ENCODE measurements at places on chromosomes 11 and 22.

DNA sequence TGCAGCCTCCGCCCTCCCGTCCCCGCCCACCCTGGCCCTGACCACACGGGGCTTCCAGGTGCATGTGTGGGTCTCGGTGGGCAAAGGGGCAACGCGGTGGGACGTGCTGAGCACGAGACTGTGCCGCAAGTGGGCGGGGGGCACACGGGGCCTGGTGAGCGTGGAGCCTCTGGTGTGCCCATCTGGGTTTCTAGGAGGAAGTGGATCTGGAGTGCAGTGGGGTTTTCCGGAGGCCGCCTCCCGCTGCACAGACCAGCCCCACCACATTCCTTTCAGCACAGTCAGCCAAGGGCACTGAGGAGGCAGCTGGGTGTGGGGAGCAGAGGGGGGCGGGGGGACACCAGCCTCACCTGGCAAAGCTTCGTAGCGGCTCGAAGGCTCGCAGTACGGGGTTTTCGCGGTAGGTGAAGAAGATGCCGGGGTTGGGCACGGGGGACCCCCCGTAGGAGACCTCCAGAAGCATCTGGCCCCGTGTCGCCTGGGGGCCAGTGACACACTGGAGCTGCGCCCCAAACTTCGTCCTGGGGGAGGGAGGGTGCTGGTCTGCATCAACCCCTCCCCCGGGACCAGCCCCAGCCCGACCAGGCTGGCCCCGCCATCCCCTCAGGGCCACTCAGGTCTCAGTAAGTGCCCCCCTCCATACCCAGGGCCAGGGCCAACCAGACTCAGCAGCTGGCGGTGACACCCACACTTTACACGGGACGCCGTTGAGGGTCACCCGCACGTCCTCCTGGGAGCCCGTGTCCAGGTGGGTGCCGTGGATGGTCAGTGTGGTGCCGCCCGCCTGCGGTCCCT, 12.4 kb upstream of the MAPK11 start:
- DNase-seq = peak; percentile 84

DNA sequence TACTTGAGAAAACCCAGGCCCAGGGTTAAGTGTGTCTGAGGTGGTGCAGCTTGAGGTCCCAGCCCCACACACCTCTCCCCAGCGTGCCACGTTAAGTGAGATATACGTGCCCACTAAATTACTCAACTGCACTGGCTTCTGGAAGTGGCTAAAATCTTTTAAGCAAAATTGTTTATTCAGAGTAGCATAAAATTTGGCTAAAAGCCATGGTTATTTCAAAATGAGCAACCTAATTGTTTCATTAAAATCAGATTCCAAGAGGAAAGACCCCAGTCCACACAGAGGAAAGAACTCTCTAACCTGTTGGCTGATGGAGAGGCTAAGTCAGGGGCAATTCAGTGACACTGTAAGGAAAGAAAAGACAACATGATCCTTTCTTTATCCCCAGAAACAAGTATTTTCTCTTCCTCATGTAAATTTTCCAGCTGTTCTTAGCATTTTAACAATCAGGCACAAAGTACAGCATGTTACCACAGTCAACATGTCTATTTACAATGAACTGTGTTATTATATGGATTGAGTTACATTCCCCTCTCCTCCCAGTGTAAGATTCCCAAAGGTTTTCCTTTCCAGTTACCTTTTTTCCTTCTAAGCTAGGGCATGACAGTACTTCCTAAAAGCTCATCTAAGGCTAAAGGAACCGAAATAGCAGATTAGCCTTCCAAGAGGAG, 26.6 kb downstream of the NUP50 start:
- no peak for DNase-seq

GRCh38 chr22:47375621-47376321, 613.3 kb downstream of the TBC1D22A start:
- DNase-seq = no peak

DNA sequence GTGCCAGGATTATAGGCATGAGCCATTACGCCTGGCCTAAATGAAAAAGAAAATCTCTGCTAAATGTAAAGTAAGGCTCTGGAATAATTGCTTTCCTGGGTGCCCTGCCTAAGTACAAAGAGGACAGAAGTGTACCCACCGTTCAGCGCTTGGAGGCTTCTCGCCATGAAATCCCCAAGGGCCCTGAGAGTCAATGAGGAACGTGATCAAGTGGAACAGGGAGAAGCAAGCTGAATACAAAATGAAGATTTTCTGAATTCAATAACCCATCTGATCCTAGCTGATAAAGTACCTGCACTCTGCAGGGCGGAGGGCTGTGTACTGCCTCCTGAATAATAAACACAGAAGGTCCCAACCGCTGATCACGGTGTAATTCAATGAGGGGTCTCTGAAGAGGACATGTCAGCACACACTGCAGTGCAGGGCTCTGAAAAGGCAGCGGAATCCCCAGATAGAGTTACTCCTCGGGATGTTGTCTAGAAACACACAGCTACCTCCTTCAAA, 97.7 kb downstream of the ABTB2 start:
- no peak for DNase-seq

DNA sequence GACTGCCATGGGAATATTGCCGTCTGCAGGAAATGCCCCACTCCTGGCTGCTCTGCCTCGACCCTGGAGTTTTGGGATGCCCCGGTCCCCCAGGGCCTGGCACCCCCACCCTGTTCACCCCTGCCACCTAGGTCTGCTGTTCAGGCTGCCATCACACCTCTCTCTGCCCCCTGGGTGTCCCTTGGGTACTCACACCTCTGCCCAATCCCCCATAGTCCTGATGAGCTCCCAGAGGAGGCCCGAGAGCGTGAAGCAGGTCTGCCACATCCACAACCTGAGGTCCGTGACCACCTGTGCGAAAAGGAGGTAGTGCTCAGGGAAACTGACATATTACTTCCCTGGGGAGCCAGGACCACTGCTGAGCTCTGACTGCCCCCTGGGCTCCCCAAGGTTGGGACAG, 20.2 kb upstream of the DRICH1 start:
- no peak for DNase-seq

DNA sequence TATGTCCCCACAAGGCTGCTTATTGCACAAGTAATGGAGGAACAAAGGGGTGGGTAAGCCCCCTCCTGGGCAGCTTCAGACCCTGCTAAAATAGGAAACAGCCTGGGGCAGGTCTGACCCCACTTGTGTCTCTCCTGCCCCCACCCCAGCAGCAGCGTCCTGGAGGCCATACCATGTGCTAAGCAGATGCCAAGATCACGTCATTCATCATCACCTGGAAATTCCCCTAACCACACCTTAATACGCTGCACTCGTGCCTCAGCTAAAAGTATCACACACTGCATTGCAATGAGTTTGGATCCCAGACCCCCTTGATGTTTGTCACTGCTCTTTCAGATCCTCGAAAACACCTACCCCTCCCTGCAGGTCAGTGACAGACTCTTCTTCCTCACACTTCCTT, 27.8 kb upstream of the GGTLC2 start:
- peak; percentile 5 for DNase-seq

GRCh38 chr11:120338107-120338933, 2.1 kb downstream of the ARHGEF12 start:
- DNase-seq = peak; percentile 60

- no peak for DNase-seq
Observed at GRCh38 chr11:66494458-66494857, 14.2 kb downstream of the DPP3 start.

GRCh38 chr11:6191742-6192141, 7.3 kb upstream of the OR52W1 start:
- no peak for DNase-seq

GRCh38 chr11:18934195-18934814, 4.9 kb downstream of the MRGPRX1 start:
- DNase-seq = no peak

DNA sequence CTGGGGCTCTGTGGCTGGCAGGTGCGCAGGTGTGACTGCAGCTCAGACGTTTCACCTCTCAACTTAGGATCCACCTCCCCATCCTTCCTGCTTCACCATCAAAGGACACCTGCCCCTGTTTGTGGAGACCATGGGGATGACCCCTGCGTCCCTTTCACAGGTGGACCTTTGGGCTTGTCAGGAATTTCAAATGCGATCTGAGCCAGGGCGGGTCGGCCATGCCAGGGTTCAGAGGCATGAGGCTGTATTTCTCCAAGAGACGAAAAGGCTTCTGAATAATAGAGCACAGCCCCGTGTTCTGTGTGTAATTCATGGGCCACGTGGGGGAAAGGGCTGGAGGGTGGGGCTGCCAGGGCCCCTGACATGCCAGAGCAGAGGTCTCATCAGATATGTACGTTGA, 668.0 kb downstream of the BRD1 start:
- no peak for DNase-seq

- DNase-seq = no peak
Observed at GRCh38 chr11:130179396-130180306, 20.1 kb downstream of the ST14 start.

DNA sequence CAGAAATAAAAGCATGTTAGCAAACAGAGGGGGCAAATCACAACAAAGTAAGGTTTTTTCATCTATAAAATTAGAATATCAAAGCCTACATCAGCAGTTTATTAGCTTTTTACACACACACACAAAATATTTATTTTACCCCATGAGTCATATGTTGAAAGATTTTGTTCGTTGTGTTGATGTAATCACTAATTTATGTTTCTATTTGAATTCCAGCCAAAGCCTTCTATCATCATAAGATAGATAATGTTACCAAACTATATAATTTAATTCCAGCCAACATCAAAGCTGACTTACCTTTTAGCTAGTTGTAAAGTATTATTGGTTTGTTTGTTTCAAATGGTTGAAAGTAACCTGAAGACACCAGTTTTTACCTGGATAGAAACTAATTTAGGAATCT, 458.0 kb upstream of the ARHGAP42 start:
- peak; percentile 2 for DNase-seq

GRCh38 chr22:30289980-30290313, 642 bp upstream of the CASTOR1 start:
- DNase-seq = no peak

DNA sequence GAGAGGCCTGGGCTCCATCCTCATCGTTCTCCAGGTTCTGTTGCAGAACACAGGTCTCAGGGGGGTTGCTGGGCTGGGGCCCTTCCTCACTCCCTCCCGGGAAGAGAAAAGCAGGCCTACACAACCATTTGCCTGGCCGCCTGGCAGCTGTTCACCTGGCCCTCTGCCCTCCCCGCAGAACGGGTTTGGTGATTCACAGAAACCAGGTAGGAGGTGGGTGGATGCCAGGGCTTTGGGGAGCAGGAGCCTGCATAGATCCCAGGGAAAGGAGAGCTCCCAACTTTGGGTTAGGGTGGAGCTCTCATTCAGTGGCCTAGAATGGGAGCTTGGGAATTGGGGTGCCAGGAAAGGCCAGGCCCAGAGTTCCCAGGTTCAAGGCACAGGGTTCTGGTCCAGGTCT, 995 bp downstream of the TMEM134 start:
- no peak for DNase-seq

DNA sequence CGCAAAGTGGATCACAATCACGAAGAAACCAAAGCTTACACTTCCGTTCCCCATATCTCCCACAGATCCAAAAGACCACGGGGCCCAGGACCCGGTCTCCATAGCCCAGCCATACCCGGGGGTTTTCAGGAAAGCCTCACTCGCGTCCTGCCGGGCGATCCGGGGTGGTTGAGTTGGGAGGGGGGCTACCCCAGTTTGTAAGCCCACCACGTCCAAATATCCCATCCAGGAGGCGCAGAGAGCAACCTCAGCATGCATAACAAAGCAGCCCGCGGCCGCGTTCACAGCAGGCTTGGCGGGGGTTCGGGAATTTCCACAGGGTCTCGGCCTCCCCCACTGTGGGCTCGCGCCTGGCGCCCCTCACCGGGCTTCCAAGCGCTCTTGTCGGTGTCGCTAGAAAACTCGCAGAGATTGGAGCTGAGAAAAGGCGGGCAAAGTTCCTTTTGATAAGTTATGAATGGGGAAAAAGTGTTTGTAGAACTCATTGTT, 9.5 kb downstream of the SDF2L1 start:
- DNase-seq = no peak

DNA sequence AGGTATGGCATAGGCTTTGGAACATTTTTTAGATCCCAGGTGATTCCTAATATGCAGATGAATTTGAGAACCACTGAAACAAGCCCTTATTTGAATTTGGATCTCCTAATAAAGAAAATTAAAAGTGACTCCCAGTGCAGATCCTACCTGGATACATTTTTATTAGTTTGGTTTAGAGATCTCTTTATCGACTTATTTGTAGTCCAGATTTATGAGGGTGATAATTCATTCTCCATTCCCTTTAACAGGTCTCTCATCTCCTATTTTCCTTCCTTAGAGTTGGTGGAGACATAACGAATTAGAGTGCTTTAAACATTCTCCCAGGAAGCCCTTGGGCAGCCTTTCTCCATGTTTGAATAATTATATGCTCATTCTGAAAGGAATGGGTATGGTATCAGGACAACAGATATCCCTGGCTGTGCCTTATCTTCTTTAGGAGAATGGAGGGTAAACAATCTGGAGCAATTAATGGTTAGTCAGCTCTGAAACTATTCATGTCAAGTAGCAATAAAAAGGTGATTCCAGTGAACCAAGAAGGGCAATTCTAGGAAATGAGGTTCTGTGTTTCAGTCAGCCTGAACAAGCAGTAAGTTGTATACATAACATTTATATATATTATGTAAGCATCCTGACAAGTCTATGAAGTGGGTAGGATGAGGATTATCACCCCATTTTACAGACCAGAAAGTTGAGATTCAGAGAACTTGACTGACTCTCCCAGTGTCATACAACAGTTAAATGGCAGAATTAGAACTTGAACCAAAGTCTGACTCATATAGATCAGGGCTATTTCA, 53.9 kb upstream of the RCE1 start:
- DNase-seq = no peak

GRCh38 chr22:21567456-21568346, at the start of gene UBE2L3:
TSS of gene UBE2L3 (plus strand) at chr22:21567714. CDS start at chr22:21567745, 31 bp downstream.
- DNase-seq = peak; percentile 79

DNA sequence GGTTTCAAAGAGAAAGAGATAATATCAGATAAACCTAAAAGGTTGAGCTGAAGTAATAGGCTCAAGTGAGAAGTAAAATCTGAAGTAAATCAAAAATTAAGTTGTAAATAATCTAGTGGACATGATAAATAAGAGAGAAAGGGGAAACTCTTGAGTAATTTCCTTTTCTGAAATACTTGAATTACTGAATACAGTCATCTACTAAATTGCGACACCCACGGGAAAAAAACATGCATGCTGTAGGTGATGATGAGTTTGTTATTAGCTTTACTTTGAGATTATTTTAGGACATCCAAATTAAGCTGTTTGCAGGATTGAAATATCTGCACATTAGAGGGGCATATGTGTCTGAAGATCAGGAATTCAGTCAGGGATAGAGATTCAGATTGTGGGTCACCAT, 50.0 kb upstream of the CARD18 start:
- DNase-seq = peak; percentile 51

- peak; percentile 59 for DNase-seq
Observed at GRCh38 chr11:128195057-128195751, 392.2 kb downstream of the ETS1 start.

- DNase-seq = no peak
Observed at GRCh38 chr11:125053167-125053566, 9.9 kb upstream of the SLC37A2 start.

DNA sequence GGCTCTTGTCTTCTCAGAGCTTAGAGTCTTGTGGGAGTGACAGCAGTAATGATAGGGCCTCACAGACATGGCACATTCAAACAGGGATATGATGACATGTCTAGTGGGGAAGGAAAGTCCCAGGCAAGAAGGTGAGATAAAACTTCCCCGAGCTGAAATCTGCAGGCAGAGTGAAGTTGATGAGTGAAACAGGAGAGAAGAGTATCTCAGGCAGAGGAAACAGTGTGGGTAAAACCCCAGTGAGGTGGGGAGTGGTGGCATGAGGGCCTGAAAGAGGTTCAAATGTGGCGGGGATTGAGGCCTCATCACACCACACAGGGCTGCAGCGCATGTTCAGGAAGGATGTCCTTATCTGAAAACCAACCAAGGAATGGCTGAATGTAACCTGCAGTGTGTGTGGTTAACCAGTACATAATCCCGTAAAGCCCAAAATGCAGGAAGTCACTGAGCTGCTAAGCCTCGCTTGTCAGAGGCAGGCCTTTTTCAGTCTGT, 153.8 kb upstream of the E2F8 start:
- DNase-seq = no peak
